ENCODE measurements at places on chromosomes 4 and X.
A peak's percentile ranks its signal among the peaks of the same experiment; 100 is the strongest.

DNA sequence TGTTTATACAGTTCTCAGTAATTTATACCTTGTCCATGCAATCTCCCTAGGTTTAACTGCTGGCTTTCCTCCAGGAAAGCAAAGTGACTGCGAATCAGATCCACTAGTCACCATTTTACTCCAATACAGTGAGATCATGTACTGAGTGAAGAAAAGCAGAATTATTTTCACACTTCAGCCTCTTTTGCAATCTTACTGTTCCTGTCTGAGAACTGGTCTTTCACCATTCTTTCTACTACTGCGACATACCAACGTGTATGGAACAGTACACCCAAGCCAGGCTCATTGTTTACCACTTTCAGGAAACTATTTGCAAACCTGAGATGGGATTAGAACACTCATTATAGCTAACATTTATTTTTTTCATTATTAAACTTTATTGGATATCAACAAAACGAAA lies 8.0 kb upstream of the MSL3 start:
- no peak for DNase-seq

DNA sequence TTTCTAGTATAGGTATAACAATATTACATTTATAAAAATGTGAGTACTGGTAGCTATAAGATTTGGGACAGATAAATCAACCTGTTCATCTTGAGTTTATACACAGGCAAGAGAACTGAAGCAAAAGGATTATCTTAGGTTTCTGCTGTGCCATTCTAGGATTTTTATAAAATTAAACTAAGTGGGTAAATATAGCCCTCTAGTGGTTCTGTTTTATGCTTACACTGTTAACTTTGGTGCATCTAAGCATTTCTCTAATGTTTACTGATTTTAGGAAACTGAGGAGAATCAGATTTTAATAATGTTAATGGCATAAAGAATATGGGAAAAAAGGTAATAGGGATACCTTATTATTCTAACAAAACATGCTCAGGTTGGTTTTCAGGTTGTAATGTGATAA lies 1.1 kb upstream of the RRH start:
- peak; percentile 30 for DNase-seq

DNA sequence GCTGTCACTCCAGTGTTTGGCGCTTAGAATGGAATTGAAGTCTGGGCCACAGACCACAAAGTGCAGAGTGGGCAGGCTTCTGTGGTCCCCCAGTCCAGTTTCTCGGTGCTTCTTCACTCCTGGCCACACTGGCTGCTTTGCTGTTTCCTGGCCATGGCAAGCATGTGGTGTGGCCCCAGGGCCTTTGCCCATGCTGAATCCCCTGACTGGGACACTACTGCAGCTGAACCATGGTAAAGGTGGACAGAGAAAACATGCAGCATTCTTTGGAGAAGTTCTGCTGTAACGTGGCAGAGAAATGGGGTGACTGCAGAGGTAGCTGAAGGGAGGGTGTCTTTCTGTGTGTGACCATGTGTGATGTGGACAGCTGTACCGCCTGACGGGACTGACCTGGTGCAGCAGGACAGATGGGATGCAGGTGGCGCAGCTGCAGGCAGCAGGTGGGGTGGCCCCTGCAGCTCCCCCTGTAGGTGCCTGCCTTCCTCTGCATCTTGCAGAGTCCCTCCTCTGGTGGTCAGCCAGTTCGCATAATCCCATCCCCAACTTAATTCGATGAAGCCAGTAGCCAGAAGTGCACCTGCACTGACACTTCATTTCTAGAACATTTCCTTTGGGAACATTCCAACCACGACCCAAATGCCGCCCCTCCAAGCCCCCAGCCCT lies 13.2 kb upstream of the S100P start:
- no peak for DNase-seq

GRCh38 chr4:18419780-18420179 lies 398.2 kb upstream of the LCORL start:
- no peak for DNase-seq

GRCh38 chr4:37864786-37865185 lies 26.1 kb upstream of the TBC1D1 start:
- DNase-seq: no peak

DNA sequence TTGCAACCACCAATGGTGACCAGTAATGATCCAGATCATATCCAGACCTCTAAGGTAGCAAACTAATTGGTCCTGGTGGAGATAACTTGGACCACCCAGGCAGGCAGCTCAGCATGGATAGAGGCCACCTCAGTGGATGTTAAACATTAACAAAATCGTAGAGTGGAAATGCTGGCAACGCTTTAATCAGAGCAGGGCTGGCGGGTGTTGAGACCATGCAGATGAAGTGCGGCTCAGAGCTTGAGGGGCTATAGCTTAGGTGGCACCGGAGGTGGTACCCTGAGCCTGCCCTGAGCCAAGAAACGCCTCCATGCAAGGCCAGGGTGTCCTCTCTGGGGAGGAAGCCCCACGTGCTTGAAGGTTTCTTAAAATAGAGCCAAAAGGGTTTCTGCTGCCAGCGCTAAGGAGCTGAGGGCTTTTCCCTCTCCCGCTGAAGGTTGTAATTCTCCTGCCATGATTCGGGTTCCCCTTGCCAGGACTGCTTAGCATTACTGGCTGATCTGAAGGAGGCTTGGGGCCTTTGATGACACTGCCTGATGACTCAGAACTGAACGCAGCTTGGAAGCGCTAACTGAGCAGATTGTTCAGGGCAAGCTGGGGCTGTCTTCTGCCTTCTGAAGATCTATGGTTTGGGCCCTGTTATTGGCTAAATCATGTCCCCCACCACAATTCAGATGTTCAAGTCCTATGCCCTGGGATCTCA lies 177.8 kb upstream of the ATP6AP2 start:
- no peak for DNase-seq
